ENCODE measurements at places on chromosomes 3 and 15.

DNA sequence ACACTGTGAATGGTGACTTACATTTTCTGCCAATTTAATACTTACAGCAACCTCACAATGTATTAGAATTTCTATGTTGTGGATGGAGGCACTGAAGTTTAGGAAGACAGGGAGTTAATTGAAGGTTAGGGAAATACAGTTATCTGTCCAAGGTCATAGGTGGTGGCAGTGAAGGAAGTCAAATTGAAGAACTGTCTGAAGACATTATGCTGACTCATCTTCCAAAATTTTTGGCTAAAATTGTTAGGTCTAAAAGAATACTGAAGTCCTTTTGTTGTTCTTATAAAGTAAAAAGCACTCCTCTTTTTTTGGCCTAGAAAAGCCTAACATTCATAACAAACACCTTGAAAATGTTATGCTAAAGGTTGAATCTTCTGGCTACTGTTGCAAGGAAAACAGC lies 27.7 kb downstream of the EMC4 start:
- DNase-seq, result no peak

- no peak for DNase-seq
These were observed 5.7 kb upstream of the MYL3 start for GRCh38 chr3:46868948-46869347.

DNA sequence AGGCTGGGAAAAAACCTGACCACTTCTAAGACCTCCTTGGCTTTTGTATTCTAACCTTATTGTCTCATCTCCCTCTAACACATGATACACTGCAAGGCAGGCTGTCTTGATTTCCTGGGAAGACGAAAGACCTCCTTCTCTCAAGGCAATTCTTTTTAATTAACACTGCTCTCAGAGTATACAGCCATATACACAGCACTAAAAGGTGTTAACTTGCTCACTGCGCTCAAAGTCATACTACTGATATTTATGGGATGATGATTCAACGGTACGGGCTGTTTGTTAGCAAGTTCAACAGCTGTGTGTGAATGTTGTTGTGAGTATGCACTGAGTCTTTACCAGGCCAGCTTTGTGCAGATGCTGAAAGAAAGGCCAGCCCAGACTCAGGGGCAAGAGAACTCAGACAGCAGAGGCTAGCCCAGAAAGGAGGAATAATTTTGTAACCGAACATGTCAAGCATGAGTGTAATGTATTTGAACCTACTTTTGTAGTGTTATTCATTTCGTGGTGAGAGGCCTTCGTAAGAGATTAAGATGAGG lies 229.9 kb downstream of the IL5RA start:
- DNase-seq, result no peak

GRCh38 chr3:8775602-8776001 lies 6.2 kb upstream of the OXTR start:
- no peak for DNase-seq

DNA sequence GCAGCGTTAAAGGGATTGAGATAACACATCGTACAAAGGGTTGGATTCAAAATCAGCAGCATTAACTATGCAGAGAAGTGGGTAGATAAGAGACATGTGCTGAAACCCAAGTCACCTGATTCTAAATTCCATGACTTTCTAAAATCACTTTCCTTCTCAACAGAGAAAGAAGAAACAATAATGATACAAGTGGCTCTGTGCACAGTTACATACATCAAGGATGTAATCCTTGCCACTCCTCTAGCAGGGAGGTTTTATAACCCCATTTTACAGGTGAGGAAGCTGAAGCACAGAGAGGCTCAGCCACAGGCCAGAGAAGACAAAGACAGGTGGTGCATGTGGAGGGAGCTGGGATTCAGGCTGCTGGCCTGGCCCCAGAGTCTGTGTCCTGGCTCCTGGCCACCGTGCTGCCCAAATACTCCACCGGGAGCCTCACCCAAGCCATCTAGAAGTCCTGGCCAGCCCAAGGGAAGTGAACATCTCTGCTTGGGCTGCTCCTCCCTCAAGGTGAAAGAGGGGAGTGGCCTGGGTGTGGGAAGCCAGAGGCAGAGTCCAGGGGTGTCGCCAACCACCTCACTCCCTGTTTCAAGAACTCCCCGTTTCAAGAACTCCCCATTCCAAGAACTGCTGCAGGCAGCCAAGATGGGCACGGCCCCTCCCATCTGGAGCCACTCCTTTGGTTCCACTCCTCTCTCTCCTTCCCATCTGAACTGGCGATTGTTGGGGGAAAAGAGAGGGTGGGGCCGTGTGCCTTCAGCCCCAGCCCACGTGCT lies 147.1 kb downstream of the NUP210 start:
- DNase-seq, result no peak

GRCh38 chr3:168205451-168205850 lies 109.7 kb upstream of the GOLIM4 start:
- no peak for DNase-seq

DNA sequence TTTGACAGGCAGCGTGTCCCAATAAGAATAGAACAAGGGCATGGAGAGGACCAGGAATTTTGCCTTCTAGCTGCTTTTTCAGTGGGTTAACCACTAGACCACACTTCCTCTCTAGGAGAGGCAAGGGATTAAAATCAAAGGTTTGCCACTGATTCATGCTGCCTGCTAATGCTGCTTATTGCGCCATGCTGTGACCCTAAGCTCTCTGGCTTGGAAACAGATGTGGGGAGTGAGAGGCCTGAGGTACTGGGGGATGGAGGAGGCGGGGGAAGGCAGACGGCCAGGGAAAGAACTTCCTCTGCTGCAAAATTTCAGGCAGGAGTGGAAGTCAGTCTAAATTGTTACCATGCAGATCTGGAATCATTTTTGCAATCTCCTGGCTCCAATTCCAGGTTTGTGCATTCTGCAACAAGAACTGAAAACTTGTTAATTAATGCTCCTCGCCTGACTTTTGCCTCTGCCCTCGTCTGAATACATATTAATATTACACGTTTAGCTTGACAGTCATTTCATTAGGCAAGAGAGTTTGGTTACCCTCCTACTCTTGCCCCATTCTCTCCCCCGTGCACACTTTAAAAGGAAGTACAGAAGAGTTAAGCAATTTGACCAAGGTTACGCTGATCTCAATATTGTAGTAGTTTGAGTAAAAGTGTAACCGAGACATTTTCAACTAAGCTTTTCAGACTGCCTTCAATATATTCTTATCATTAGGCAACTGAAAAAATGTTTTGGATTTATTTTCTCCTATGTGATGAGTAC lies 121.7 kb upstream of the SPRED1 start:
- DNase-seq, result no peak

DNA sequence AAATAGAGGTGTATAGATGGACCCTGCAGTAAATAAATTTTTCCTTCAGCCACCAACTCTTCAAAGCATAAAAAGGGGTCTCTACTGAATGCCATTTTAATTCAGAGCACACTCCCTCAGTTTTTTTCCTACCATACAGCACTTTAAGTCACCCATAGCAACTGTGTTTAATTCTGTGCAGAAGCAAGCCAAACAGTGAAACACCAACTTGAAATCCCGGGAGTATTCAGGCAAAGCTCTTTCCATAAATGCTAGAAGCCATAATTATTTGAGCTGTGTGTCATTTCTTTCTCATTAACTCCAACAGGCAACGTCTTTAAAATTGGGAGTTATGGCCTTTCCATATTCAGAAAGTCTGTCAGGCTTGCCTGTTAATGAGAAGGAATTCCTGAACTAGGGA lies 562.1 kb downstream of the GRM7 start:
- DNase-seq, result no peak

DNA sequence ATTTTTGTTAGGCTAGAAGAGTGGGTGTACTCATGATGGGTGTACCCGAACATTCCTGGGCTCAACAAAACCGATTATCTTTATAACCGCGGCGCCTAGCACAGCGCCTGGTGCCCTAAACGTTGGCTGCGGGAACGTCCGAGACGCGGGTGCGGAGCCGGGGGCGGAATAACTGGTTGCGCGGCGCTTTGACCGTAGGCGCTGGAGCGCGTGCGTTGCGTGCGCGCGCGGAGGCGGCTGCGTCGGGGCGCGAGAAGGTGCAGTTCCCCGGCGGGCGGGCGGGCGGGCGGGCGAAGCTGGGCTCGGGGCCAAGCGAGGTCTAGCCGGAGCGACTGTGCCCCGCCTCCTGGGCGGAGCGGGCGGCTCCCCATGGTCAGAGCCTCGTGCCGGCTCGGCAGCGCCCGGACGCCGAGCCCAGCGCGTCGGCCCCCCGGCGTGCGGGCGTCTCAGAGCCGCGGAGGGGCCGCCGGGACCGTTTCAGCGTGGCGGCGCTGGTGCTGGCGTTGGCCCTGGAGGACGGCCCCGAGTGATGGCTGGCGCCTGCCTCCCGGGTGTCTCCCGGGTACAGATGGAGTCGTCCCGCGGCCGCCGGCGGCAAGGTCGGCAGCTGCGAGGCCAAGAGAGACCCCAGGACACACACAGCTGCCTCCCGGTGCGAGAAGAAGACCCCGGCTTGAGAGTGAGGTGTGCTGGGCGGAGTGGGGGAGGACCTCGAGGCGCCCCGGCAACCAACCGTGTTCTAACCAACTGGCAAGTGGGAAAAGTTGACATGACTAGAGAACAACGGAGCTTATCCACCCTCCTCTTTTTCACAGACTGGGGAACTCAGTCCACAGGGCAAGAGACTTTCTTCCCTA lies at the start of gene PLAAT1:
PLAAT1 (plus strand) TSS at position 373 of the 857 bp plus-strand sequence. CDS start 14,429 bp downstream, outside the sequence.
- peak; percentile 80 for DNase-seq

DNA sequence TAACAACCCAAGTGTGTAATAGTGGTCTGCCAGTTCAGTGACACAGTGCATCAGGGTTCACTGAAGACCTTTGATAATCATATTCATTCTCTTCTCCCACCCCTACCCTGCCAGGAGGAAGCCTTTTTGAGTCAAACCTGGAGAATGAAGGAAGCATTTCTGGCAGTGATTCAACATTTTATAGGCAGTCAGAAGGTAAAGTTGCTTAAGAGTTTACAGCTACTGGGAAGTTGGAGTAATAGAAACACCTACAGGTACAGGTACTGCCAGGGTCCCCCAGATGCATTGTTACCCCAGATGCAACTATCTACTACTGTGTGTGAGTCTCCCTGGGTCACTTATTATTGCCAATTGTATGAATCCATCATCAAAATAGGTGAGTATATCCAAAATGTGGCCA lies 146.9 kb upstream of the EIF1B start:
- DNase-seq, result no peak

GRCh38 chr15:25090073-25090733 lies 135.4 kb downstream of the SNRPN start:
- no peak for DNase-seq

DNA sequence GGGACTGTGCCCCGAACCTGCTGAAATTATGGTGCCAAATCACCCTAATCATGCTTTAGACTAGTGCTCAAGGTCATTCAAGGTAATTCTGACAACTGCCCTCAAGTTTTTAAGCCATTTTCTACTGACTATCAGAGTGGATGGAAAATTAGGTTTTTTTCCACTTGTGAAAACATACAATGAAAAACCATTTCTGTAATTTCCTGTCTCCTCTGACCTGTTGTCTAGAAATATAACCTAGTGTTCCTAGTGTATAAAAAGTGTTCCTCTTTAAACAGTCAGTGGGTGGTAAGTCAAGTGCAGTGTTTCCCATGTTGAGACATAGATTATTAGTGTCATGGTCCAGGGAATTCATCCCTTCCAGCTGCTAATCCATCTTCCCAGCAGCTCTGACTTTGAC lies 232.8 kb upstream of the UMPS start:
- DNase-seq, result no peak

- no peak for DNase-seq
These were observed 7.0 kb downstream of the AEN start for GRCh38 chr15:88628018-88628654.

DNA sequence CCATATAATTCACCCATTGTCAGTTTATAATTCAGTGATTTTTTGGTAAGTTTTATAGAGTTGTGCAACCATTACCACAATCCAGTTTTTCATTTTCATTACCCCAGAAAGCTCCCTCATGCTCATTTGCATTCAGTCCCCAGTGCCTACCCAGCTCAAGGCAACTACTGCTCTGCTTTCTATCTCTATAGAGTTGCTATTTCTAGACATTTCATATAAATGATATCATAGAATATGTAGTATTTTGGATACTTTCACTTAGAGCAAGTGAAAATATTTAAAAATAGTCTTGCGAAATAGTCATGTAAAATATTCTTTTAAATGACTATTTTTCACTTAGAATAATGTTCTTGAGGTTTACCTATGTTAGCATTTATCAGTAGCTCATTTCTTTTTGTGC lies 42.1 kb downstream of the ZNF654 start:
- no peak for DNase-seq

DNA sequence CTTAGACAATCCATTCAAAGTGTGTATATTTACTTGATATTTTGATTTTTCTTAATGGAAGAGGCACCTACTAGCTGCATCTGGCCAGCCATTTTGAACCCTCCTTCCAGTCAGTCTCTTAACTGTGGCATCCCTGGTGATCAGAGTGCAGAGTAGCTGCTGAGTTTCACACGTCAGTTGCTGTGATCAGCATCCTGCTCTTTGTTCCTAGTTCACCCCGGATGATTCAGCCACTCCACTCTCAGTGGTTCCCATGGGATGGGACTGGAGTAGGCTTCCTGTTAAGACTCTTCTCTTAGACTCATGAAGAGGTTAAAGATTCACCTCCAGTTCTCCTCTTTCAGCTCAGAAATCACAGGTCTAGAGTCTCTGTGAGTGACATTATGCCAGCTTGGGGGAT lies 75.8 kb downstream of the STXBP5L start:
- DNase-seq, result no peak

GRCh38 chr3:5563537-5564277 lies 376.2 kb downstream of the EDEM1 start:
- no peak for DNase-seq

DNA sequence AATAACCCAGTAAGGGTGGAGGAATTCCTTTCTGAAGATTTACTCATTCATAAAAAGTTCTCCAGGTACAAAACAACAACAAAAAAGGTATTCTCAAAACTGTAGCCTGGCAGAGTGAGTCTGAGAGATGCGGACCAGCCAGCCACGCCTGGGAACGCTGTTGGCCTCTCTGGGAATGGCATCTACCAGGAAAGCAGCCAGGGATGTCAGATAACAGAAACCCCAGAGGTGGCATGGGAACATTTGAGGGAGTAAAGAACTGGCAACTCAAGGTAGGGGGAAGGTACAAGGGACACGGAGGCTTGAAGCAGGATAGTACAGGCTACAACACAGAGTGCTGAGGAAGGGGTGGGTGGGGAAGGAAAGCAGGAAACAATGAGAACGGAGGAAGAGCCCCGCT lies 7.1 kb upstream of the AP3S2 start:
- no peak for DNase-seq

- no peak for DNase-seq
These were observed 171.1 kb upstream of the ATP11B start for GRCh38 chr3:182622241-182622545.

- no peak for DNase-seq
These were observed 161.5 kb downstream of the FOXP1 start for GRCh38 chr3:71421820-71422566.

- DNase-seq, result no peak
These were observed 57.0 kb downstream of the SUMF1 start for GRCh38 chr3:4409971-4410573.

DNA sequence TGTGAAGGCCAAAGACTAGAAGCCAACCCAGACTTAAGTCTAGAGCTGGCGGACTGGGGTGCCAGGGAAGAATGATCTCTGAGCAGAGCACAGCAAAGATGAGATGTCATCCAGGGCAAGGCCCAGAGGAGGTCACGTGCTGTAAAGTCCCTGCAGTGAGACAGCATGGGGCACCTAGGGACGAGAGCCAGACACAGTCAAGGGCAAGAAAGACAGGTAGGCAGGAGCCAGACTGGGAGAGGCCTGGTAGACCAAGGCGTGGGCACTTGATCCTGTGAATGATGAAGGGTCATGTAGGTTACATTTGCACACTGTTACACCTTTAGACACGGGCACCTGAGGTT lies 379.7 kb upstream of the PROK2 start:
- no peak for DNase-seq

GRCh38 chr15:89416339-89417183 lies 79.8 kb downstream of the RHCG start:
- no peak for DNase-seq

- peak; percentile 66 for DNase-seq
These were observed 471.0 kb upstream of the PROK2 start for GRCh38 chr3:72255791-72256559.

Measured in NCI-H2081 treated with DMSO at 0.1 percent for 48 hours (cell line).